Activated CD8-positive, alpha-beta memory T cell treated with anti-CD3 and anti-CD28 coated beads for 4 hours (primary cell): ENCODE measurements at places on chromosomes 3 and 15.

GRCh38 chr3:72427624-72428023, 420.6 kb downstream of the SHQ1 start:
- no peak for DNase-seq

GRCh38 chr3:73432023-73432705, 192.6 kb downstream of the PDZRN3 start:
- DNase-seq = no peak

DNA sequence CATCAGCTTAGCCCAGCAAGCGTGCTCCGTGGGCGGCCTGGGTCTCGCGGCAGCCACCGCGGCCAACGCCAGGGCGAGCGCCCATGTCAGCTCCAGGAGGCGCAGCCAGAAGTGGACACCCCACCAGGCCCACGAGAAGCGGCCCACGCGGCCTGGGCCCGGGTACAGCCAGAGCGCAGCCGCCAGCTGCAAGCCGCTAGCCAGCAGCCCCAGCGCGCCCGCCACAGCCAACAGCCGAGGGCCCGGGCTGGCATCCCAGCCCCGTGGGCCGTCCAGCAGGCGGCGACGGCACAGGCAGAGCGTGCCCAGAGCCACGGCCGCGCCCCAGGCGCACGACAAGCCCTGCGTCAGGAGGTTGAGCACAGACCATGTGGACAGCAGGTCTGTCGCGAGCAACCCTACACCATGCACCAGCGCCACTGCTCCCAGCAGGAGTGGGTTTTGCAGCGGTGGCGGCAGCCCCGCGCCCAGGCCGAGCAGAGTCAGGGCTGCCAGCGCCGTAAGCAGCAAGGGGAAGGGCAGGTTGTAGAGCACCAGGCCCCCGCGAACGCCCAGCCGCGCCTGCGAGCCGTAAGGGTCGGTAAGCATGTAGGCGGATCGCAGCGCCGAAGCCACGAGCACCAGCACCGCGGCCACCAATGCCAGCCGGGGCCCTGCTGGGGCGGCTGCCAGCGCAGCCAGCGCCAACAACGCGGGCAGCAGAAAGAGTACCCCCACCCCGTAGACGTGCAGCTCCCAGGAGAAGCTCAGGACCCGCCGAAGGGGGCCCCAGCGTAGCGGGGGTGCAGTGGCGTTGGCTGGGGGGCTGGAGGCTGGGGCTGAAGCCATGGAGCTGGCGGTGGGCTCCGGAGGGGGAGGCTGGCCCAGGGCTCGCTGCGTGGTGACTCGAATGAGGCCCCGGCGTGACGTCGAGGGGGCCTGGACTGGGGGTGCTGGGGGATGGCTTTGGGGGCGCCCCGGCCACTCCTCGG, 4.9 kb downstream of the PRRT3 start:
- no peak for DNase-seq

DNA sequence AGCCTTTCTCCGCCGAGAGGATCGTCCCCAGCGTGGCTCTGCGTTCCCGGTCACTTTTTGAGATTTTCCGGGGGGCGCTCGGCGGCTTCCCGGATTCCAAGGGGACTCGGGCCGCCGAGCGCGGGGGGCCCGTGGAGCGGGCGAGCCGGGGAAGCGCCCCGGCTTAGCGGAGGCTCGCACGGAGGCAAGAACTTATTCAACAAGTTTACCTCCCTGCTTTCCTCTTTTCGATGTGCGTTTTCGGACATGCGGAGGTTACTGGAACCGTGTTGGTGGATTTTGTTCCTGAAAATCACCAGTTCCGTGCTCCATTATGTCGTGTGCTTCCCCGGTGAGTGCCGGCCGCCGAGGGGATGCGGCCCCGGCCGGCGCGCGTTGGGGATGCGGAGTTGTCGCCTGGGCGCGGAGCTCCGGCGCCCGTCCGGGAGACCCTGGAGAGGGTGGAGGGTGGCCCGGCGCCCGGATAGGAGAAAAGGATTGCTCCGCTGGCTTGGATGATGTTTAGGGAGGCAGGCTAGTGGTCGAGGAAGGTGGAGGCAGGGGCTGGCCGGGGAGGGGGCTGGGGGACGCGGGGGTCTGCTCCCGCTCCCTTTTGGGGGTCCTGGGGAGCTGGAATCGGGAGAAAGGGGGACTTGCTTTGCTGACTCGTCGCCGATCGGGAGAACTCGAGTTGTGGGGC, 810 bp downstream of the PTPRG start:
- no peak for DNase-seq

DNA sequence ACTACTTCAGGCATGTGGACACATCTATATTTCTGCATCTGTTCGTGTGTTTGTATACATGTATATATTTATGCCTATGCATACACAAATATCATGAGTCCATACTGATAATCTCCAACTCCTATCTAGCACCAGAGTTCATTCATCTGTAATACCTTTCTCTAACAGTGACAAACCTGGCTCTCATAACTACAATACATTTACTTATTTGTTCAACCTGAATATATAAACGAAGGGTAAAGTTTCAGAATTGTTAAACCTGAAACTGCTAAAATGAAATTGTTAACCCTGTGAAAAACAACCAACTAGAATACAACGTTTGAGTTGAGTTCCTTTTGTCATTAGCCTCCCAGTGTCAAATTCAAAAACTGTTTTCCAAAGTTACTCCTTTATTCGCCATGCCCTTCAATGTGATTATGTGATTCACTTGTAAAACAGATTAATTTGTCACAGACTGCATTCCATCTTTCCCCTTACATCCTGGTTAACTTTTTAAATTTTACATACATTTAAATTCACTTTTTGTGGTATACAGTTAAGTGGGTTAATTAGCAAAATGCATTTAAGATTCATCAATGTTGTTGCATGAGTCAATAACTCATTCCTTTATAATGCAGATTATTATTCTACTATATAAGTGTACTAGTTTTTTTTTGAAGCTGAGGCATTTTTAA, 58.5 kb downstream of the PIK3R4 start:
- DNase-seq = no peak

DNA sequence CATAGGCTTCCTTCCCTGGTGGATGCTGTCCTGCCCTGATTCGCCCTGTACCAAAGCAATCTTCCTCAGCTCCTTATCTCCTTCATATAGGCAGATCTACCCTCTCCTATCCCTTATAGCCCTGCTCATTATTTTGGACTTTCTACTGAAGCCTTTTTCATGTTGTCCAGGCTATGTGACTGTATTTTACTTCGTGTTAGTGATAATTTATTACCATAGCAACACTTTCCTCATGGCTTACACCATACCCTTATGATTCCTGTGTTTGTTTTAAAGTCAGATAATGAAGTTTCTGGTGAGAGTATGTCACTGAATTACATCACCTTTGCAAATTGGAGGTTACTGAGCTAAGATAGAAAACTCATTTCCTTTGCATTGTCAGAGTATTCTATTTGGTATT, 352.6 kb downstream of the NLGN1 start:
- no peak for DNase-seq

DNA sequence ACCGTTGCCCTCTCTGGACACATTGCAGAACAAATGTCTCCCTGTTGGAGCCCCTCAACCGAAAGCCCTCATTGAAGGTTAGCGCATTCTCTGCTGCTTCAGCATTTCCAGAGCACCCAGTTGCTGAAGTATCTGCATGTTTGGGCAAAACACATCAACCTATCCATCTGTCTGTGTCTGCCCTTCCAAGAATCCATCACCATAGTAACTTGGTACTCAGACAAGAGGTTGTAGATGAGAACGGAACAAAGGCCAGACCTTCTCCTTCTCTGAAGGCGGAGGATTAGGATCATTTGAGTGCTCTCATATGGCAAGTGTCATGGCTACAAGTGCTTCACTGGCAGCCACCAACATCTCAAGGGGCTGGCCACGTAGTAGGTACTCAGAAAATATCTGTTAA, 23.1 kb upstream of the RHO start:
- DNase-seq = no peak

DNA sequence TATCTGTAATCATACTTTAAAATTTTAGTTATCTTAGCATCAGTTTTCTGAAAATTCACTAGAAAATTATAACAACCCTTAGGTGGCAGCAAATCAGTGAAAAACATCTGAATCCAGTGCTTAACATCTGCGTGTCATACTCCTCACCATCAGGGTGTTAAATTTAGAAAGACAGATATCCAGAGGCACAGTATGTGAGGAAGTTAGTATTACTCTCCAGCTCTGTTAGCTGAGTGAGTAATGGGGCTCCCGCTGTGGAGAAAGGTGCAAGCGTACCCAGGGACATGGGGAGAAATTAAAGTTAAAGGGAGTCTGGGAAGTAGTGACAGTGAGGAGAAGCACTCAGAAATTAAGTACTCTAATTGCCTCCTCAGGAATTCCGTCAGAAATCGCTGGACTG, 50.9 kb downstream of the CEP63 start:
- DNase-seq = no peak

DNA sequence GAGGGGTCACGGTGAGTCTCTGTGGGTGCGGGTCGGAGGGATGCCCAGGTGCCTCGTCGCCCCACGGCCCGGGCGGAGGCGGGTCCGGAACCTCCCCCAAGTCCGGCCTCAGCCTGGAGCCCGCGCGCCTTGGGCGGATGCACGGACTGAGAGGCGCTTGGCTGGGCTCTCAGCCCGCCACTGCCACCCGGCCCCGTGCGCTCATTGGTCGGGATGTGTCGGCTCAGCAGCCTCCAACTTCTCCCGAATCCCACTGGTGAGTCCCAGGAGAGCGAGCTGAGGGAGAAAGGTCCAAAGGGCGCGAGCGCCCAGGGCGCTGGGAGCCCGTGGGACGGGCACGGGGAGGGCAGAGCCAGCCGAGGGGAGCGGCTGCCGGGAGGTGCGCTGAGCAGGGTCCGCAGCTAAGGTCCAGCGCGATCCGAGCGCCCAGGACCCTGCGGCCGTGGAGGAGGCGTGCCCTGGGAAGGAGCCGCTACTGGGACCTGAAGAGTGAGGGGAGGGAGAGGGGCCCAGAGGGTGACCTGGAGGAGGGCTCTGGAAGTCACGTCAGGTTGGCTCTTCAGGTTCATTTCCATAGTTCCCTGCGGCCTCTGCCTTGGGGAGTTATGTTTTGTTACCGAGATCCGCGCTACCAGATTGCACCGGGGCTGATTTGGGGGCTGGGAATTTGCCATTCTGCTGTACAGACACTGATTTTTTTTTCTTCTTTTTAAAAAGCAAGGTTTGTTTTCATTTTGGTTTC, at the start of gene MME:
Gene MME (plus strand): TSS at position 574 of the 742 bp plus-strand sequence. CDS start 3,849 bp downstream, outside the sequence.
- no peak for DNase-seq

- DNase-seq = no peak
Measured at GRCh38 chr3:167772992-167773391, 37.5 kb downstream of the SERPINI1 start.

DNA sequence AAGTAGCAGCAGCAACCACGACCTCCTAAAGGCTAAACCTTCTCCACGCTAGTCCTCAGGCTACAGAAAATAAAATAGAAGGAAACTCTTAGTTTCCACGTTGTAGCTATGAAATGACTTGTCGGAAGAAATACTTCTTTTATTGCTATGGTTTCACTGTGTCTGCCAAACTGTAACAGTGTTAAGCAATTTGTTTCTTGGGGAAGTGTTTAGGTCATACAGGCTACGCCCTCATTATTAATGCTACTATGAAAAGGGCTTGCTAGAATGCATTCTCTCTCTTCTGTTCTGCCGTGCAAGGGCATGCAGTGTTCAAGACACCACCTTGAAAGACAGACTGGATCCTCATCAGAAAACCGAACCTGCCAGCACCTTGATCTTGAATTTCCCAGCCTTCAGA, 462.7 kb downstream of the PLOD2 start:
- DNase-seq = no peak

DNA sequence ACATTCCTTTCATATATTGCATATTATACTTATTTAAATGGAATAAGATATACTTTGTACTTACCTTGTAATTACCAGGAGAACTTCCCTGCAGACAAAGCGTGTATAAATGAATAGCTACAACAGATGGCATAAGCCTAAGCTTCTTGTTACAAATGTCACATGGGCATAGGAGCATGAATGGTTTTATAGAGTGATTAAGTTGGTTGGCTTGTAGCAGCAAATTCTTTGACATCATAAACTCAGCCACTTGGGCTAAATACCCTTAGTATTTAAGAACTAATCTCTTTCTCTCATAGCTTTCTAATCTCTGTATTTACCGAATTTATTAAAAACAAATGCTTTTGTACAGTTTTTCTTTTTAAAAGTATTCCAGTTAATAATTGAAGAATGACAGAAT, at the start of gene UBAP1L:
Gene UBAP1L (minus strand): TSS at position 115 of the 400 bp plus-strand sequence. CDS start 8,985 bp downstream, outside the sequence.
- no peak for DNase-seq

- no peak for DNase-seq
Measured at GRCh38 chr15:57150066-57150865, 226.0 kb upstream of the CGNL1 start.

- DNase-seq = no peak
Measured at GRCh38 chr3:6928064-6928463, 67.1 kb downstream of the GRM7 start.

DNA sequence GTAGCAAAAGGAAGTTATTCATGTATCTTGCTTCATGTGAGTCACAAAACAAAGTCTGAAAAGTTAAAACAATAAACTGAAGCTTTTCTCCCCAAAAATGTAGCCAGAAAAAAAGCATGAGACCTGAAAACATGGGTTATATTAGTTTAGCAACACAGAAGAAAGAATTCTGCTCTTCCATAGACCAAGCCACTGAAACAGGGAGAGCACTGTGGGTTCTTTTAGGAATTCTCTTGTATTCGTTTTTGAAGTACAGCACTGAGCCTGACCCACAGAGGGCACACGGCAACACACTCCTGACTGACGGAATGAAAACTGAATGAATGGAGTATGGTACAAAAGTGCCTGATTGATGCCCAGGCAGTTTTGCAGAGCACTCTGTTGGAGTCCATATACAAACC, 66.6 kb downstream of the TM4SF4 start:
- DNase-seq = no peak

GRCh38 chr15:100033140-100033857, 300.1 kb upstream of the LYSMD4 start:
- DNase-seq = no peak

DNA sequence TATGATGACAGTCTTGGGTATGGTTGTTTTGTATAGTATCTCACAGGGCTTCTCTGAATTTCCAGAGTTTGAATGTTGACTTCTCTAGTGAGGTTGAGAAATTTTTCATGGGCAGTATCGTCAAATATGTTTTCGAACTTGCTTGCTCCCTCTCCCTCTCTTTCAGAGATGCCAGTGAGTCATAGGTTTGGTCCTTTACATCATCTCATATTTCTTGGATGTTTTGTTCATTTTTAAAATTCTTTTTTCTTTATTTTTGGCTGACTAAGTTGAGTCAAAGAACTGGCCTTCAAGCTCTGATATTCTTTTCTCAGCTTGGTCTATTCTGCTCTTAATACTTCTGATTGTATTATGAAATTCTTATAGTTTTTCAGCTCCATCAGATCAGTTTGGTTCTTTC, 282.3 kb upstream of the NECTIN3 start:
- no peak for DNase-seq

DNA sequence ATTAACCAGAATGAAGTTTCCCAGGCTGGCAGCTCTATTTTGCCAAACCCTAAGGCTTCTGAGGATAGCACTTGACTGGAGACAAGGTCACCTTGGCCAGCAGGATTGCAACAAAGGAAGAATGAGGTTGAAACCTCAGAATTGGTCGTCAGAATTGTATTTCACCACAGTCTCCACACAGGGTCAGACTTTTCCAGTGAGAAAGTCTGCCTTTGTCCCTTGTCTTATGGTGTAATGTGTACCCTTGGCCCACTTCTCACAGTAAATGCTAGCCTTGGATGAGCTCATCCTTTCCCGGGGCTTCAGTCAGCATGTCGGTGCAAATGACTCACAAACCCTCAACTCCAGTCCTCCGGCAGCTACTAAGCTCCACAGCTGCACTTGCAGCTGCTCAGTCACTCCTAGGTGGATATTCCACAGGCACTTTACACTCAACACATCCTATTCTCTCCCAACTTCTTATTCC, 19.7 kb downstream of the SSR3 start:
- DNase-seq = no peak
